Stimulated activated naive CD8-positive, alpha-beta T cell treated with anti-CD3 and anti-CD28 coated beads, Interleukin-15, Interleukin-2, amounts not matched to agents 100 U/mL and 50 U/mL, for 24 hours (primary cell): ENCODE measurements at places on chromosomes 7 and 10.

GRCh38 chr10:52615756-52616394, 156.7 kb downstream of the MBL2 start:
- DNase-seq: no peak

DNA sequence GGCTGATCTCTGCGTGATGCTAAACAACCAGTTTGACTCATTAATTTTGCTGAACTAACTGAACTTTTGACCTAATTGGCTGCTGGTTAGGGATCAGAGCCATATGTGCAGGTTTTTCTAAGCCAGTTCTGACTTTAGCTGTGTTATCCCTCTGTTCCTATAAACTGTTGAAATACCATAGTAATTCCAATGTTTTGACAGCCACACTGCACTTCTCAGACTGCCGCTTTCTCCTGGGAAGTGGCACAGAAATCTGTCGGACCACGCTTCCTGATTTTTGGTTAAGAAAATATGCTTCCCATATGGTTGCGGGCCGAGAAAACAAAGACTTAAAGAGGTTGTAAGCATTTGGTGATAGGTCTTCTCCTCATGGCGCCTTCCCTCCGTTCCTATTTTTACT, 42.3 kb downstream of the TBXAS1 start:
- DNase-seq: no peak

DNA sequence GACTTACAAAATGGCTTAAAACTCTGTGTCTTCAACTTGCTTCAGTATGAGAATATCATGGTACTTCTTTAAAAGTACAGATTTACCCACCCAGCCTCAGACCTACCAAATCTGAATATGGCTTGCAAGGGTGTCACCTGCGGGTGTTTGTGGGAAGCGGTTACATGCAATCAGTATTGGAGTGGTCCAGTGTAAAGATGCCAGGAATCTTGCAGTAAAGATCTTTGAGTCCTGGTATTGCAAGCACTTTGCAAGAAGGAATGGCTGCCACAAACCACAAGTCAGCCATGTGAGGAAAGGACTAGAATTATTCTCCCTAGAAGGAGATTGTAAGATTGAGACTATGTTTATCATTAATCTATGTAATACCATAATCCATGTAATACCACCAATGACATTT, 115.1 kb downstream of the PON1 start:
- DNase-seq: no peak

DNA sequence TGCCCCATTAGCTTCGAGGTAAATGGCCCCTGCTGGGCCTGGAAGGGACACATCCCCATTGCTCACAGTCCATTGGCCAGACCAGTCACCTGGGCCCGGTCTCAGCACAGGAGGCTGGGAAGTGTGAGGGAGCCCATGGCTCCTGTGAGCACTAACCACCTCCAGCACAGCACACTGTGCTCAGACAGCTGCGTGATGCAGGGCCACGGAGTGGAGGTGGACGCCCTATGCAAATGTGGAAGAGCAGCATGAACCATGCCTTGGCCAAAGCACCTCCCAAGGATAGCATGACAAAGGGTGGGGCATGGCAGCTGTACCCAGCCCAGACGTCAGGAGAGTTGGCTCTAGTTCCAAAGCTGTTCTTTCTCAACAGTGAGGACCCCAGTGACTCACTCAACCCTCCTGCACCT, 120.1 kb upstream of the ZMIZ1 start:
- DNase-seq: no peak

- peak; percentile 58 for DNase-seq
Observed at GRCh38 chr10:129030996-129031843, 435.8 kb upstream of the MGMT start.

- no peak for DNase-seq
Observed at GRCh38 chr10:86586516-86586915, 64.9 kb upstream of the WAPL start.

DNA sequence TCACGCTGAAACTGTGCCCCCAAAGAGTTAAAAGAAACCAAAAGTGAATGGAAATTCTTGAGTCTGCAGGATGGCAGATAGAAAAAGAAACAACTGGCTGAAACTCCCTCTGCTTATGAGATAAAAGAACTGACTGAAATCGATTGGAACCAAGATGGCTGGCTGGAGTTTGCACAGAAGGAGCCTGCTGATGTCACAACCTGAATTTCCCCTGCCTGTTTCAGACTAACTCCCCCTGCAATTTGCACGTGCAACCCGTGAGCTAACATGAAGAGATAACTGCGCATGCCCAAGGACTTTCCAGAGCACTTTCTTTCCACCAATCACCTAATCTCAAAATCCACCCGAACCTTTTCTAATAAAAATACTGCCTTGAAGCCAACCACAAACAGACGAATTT, 435.5 kb downstream of the CALN1 start:
- no peak for DNase-seq

GRCh38 chr7:36389371-36390198, at the start of gene ANLN:
Gene ANLN, plus strand, starts transcription at chr7:36389862. Its CDS starts 165 bp downstream, at chr7:36390027.
- peak; percentile 91 for DNase-seq

- no peak for DNase-seq
Observed at GRCh38 chr7:293681-294439, 3.9 kb downstream of the FOXL3 start.

DNA sequence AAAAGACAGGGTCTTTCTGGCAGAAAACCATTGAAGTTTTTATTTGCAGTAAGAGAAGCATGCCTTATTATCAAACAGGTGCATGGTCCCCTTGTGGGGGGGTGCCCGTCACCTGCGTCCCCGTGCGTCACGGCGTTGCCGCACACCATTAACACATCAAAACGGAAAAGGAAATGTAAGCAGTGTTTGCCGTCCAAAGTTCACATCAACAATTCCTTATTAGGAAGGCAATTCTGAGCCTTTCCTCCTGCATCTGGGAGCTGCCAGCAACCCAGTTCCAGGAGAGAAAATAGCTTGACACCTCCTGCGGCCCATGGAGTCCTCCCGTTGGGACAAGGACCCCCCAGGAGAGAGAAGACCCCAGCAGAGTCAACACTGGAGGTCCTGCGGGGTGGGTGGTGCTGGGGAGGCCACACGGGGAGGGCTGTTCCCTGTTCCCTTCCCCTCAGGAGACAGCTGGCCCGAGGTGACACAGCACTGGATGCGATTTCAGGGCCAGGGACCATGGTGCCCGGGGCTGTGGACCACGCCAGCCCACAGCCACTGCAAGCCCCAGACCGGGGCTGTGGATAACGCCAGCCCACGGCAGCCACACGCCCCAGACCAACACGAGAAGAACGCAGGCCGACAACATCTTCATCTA, 39.5 kb downstream of the DIP2C start:
- no peak for DNase-seq

DNA sequence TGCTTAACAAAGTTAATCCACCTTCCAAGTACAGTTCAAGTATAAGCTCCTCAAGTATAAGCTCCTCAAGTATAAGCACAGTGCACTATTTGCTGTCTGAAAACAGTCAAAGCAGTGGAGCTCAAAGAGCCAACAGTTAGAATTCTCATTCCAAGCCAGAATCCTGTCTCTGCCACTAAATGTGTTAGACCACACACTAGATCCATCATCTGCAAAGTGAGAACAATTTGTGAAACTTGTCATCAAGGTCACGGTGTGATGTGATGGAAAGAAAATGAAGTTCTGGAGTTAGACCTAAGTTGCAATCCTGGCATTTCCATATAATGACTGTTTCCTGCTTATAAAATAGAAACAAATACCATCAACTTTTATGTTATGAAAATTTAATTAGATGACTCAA, 602.5 kb downstream of the TNS3 start:
- DNase-seq: no peak

- no peak for DNase-seq
Observed at GRCh38 chr10:125273023-125273422, 112.7 kb upstream of the CTBP2 start.

- DNase-seq: no peak
Observed at GRCh38 chr10:119251315-119251708, 43.9 kb downstream of the GRK5 start.

DNA sequence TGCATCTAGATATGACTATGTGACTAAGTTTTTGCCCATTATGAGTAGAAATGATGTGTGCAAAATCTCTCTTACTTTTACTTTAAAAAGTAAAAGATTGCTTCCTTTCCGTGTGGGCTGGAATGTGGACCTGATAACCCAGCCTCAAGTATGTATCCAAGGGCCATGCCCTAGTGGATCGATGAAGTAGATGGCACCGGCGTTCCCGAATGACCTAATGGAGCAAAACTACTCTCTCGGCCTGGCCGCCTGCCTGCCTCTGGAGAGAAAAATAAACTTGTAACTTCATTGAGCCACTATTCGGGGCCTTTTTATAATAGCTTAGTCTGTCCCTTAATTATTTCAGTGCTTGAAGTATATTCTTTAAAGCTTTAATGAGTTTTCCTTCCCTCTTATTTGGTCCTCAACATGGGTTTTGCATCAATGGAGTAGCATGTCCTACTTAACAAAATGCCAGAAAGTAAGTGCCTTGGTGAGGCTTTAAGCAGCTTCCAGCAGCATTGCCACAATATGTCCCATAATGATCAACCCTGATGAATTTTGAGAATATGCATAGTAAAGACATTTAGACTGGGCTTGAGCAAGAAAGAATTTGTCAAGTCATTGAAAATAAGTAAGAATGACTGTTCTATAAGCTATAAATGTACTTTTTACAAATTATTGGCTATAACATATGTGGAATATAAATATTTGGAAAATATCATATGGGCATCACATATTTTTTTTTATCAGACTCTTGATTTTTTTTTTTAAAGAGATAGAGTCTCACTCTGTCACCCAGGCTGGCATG, 61.4 kb downstream of the PLXDC2 start:
- no peak for DNase-seq

- no peak for DNase-seq
Observed at GRCh38 chr7:80622541-80622940, 15.9 kb upstream of the CD36 start.

DNA sequence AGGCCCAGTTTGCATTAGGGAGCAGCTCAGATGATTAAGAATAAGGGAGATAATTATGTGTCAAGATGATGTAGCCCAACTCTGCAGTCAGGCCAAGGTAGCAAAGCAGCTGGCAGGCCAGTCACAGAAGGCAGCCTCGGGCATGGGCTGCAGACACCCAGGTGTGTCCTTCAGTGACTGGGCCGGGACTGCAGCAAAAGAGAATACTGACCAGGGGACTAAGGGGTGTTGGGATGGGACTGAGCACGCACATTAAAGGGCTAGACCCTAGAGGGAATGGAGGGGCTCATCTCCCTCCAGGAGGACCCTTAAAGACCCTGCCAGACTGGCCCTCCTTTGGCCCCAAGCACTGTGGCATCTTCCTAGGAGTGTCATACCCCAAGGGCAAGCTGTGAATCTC, 38.7 kb downstream of the PAX2 start:
- no peak for DNase-seq

DNA sequence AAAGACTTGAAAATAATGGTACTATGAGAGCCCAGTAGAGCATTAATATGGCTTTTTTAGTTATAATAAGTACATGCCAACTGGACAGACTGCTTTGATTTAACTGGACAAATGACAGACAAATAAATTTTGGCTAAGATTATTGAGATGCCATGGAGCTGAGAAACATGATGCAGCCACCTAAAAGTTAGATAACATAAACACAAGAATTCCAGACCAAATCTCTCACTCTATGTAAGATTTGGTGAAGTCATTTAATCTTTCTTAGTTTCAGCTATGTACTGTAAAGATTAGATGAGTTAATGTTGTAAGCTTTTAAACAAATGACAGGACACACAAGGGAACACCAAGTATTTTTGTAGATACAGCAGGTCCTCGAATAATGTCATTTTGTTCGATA, 118.2 kb downstream of the CACNA2D1 start:
- no peak for DNase-seq

- no peak for DNase-seq
Observed at GRCh38 chr7:11478882-11479281, 353.1 kb downstream of the THSD7A start.

DNA sequence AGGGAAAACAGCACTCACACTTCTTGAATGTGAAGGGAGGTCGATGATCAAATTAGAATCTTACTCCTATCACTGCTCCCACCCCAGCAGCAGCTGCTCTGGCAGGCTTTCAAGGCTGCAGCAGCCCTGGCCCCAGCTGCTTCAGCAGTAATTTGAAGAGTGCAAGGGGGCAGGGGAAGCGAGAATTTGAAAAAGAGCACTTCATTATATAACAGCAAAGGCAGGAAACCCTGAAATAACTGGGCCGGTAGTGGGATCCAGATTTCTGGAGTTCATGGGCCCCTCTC, 44.9 kb downstream of the MYPN start:
- no peak for DNase-seq

- DNase-seq: peak; percentile 41
Observed at GRCh38 chr10:6202098-6202683, 541 bp upstream of the PFKFB3 start.

DNA sequence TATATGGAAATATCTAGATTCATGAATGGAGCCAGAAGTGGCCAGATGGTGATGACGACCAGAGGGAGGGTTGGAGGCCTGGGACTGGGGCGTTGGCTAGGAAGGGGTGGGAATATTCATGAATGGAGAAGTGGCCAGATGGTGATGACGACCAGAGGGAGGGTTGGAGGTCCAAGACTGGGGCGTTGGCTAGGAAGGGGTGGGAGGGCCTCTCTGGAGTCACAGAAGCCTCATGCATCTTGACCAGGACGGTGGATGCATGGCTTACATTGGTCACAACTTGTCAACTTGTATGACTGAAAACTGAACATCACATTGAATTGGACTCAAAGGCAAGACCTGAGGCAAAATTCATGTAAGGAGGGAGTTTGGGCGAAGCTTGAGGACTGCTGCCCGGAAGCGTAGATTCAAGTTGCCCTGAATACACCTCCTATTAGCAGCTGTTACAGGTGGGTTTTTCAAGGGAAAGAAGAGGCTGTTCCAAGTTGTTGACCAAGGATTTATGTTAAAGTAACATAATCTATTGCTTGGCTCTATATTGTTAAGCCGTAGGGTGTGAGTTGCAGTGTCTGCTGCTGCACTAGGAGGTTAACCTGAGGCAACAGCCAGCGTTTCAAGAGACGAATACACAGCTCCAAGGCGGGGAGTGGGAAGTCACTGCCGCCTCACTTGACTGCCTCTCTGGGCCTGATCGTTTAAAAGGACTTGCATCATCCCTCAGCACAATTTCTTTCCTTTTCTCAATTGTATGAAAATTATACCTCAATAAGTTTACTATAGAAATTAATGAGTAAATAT, 55.1 kb upstream of the FAM20C start:
- DNase-seq: no peak

GRCh38 chr7:111758332-111758731, 196.0 kb upstream of the IMMP2L start:
- DNase-seq: no peak

GRCh38 chr10:7343040-7343439, 67.8 kb downstream of the SFMBT2 start:
- DNase-seq: no peak

- DNase-seq: no peak
Observed at GRCh38 chr7:79979437-79979836, 155.2 kb upstream of the GNAI1 start.
